Epithelial cell of proximal tubule (primary cell): ENCODE measurements at places on chromosomes 12 and 14. TPM values are rescaled to one million over a fixed set of nuclear protein-coding genes. Genes with fewer than 3 reads are reported as not detected.

The RPS6KL1 gene
- total RNA-seq: 18.7 and 21.3 TPM in 2 replicates

The SMCO3 gene
- total RNA-seq: 0.07 TPM in 1 of 2 replicates, not detected in the other

The CYP46A1 gene
- total RNA-seq: under 0.01 TPM in 1 of 2 replicates, not detected in the other

The SH2B3 gene
- 34.0 and 59.6 TPM in 2 replicates for total RNA-seq

The LRRK2 gene
- total RNA-seq: 0.43 and 0.52 TPM in 2 replicates

The APOF gene
- not detected in 2 replicates for total RNA-seq

The SPX gene
- total RNA-seq: 2.1 and 3.1 TPM in 2 replicates

The GRIP1 gene
- 1.5 and 3.0 TPM in 2 replicates for total RNA-seq

The AQP5 gene
- 0.07 TPM in 1 of 2 replicates, not detected in the other for total RNA-seq

The TCL1A gene
- total RNA-seq: not detected in 2 replicates

The MEG3 gene
- total RNA-seq: 7.2 and 26.0 TPM in 2 replicates

The STAB2 gene
- total RNA-seq: not detected in 2 replicates

The CLMN gene
- 4.5 and 9.6 TPM in 2 replicates for total RNA-seq

The SIX6 gene
- total RNA-seq: not detected in 2 replicates

The MSRB3 gene
- 4.0 and 11.4 TPM in 2 replicates for total RNA-seq
